Activated CD4-positive, alpha-beta T cell treated with anti-CD3 and anti-CD28 coated beads for 1 hour (primary cell): ENCODE measurements at places on chromosomes 12 and 14.

DNA sequence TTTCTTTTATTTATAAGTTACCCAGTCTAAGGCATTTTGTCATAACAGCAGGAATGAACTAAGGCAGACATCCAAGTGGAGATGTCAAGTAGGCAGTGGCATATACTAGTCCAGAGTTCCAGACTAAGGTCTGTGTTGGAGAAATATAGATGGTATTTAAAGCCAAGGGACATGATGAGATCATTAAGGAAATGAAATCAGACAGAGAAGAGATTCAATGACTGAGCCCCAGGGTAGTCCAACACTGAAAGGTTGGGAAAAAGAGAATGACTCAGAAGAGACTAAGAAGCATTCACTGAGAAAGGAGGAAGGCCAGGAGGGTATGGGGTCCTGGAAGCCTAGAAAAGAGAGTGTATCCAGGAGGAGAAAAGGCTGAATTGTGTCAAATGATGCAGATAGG lies 442.2 kb upstream of the CCDC196 start:
- no peak for DNase-seq

DNA sequence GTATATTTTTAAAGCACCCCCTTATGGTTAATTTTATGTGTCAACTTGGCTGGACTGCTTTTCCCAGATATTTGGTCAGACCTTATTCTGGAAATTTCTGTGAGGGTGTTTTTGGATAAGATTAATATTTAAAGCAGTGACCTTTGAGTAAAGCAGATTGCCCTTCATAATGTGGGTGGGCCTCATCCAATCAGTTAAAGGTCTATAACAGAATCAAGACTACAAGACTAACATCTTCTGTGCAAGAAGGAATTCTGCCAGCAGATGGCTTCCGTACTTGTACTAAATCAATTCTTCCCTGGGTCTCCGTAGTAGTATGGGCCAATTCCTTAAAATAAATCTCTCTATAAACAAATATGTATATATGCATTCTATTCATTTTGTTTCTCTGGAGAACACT lies 257.6 kb downstream of the ETNK1 start:
- DNase-seq, result no peak

DNA sequence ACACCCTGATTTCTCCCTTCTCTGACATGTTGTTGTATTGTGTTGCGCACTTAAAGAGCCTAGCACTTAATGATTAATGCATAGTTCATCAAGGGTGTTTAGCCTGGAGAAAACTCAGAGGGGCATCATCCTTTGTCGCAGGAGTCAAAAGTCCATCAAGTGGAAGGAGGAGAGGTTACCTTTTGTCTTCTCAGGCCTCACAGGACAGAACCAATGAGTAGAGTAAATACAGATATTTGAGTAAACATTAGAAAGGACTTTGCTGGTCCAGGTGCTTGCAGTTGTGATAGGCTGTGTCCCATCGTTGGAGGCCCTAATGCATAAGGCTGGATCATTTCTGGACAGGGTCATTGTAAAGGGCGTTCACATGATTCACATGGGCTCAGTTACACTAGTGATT lies 430.9 kb downstream of the PCNX1 start:
- DNase-seq, result no peak

DNA sequence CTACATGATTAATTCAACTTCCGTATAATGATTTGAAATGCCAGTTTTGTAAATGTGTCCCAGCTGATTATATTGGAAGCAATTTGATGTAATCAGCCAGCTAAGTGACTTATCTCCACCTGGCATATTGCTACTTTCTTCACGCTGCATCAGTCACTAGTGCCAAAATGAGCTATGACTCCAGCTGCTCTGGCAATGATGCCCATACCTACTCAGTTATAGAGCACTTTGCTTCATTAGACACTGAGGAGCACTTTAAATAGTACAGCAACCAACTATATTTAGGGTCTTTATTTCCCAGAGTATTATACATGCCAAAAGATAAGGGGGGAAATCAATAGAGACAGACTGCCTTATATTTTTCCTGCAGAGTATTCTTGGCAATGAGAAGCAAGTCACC lies 67.9 kb upstream of the LIN7A start:
- DNase-seq, result no peak

DNA sequence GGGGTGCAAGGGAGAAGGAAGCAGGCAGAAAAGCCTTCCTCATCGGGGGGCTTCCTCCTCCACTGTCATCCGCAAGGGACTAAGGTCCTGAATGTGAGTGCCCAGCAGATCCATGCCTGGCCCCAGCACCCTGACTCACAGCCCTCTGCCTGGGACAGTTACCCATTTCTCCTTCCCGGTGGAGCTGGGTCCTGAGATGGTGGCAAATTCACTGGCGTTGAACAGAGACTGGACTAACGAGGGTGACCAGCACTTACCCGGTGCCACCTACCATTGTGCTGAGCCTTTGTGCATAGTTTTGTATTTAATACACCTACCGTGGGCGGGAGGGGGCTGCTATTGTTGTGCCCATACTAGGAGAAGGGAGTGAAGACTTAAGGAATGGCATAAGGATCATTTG lies 30.9 kb upstream of the PLEKHG6 start:
- no peak for DNase-seq

GRCh38 chr12:83097643-83098342 lies 411.1 kb downstream of the TMTC2 start:
- no peak for DNase-seq

DNA sequence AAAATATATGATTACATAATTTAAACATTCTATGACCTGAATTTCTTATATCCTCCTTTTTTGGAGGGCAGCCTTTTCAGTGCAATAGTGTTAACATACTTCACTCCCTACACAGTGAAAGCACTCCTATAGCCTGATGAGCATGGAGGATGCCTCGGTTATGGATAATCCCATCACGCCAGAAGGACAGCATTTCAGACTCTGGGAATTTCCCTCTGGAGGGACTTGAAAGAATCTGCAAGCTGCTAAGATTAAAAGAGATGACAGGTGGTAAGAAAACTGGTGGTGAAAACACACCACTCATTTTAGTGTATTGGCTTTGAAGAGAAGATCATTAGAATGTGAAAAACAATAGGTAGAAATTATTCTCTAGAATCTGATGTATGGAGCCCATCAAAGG lies 99.3 kb upstream of the LMNTD1 start:
- no peak for DNase-seq

- DNase-seq, result no peak
Observed at GRCh38 chr14:30656190-30656632, 34.1 kb downstream of the SCFD1 start.

DNA sequence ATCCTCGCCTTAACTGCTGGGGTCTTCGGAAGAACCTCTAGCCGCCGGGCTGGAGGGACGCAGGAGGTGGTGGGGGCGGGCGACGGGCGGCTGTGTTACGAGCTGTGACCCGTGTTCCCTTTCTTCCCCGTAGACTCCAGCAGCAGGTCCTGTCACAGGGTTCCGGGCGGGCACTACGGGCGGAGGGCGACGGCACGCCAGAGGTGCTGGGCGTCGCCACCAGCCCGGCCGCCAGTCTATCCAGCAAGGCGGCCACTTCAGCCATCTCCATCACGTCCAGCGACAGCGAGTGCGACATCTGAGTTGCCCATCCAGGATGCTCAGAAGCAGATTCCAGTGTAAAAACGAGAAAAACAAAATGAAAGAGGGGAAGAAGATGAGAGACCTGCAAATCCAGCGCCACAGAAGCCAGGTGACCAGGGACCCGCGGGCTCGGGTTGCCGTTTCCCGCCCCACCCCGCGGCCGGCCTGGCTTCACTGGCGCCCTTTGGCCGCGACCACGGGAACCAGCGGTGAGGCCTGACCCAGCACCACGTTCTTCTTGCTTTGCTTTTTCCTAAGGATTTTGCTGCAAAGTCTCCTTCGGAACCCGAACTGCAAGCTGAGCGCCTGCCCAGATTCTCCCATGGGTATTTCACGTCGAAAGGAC lies 2.1 kb downstream of the SIX6 start:
- DNase-seq, result no peak

GRCh38 chr14:100098171-100098570 lies 32.9 kb downstream of the EVL start:
- no peak for DNase-seq

DNA sequence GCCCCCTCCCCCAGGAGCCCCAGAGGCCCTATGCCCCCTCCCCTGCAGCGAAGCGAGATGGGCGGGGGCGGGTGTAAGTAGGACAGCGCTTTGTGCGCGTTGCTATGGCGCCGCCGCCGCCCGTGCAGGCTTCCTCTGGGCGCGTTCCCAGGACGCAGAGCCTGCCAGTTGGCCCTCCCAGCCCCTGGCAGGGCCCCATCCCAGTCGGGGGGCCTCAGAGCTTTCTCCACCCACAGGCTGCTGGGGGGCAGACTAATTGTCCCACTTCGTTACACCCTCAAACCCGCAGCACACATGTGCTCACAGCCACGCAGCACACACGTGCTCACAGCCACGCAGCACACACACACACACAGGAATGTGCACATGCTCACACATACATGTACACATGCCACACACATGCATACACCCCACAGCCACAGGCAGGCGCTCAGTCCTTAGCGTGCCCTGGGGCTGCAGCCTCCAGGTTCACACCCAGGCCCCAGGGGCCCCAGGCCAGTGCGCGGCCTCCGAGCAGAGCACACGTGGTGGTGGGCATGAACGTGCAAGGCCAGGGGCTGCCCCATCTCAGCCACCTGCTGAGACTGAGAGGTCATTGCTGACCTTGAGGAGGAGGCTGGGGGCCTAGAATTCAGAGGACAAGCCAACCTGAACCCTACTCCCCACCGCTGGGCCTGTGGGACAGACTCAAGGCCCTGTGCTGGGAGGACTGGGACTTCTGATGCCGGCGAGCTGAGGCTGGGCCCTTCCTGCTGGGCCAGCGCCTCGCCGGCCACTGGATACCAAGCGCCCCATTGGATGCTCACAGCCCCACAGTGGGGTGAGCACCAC lies 15.6 kb downstream of the TRMT61A start:
- DNase-seq, result no peak

DNA sequence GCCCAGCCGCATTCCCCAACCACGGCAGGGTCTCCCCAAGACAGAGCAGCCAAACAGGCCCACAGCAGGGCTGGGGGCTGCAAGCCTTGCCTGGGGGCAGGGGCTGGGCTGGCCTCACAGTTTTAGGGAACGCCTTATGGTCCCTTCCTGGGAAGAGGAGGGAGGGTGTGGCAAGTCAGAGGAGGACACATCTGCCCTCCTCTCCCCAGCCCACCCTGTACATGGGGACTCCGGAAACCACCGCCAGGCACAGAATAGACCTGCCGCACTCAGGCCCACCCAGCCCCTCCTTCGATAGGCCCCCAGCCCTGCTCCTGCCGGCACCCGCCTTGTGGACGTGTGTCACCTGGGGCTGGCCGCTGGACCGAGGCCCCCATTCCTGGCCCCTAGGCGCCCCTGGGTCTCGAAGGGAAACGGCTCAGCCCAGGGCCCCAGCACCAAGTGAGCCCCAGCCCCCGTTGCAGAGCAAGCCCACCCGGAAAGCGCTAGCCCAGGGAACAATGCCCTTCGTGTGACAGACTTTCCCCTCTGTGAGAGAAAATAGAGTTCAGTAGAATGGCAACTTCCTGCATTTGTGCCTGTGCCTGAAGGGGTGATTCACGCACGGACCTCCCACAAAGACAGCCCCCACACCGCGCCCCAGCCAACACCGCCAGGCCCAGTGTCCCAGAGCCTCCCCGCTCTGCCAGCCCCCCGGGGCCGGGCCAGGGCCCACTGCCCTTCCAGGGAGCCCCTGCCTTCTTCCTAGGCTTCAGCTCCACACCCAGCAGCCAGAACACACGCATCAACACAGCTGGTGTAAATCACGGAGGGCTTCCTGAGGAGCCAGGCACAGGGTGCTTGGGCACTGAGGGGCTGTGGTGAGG lies 12.0 kb upstream of the NUDT14 start:
- no peak for DNase-seq

- DNase-seq, result no peak
Observed at GRCh38 chr12:45959728-45960127, 30.6 kb downstream of the SCAF11 start.
